ENCODE measurements at places on chromosomes 2 and 18.

GRCh38 chr2:8646731-8647461 is 35.0 kb upstream of the ID2 start:
- no peak for DNase-seq

DNA sequence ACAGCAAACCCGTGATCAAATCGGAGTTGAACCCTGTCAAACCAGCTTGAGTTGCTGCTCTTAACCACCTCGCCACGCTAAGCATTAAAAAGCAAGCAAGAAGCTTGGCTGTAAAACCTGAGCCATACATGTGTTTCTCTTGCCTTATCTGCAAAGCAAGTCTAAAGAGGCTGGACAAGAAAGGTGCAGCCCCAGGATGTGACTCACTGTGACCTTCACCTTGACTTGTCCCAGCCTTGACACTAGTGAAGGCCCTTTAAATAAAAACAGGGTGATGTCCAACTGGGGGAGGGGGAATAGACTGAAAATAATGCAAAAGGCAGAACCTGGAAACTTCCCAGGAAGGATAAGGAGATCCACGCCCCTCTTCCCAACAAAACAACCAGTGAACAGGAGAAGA is 127.6 kb upstream of the NPAS2 start:
- no peak for DNase-seq

- DNase-seq, result no peak
Observed at GRCh38 chr2:767440-767839, 90.2 kb upstream of the TMEM18 start.

- no peak for DNase-seq
Observed at GRCh38 chr2:37934591-37935513, 9.8 kb downstream of the RMDN2 start.

GRCh38 chr18:59357928-59358327 is 1.1 kb downstream of the LMAN1 start:
- no peak for DNase-seq

GRCh38 chr2:68925295-68925896 is 27.3 kb downstream of the GKN2 start:
- peak; percentile 11 for DNase-seq

Data from NCI-H1092 treated with DMSO at 0.1 percent for 48 hours (cell line).